Sigmoid colon (tissue), 7 donors: ENCODE measurements at places on chromosomes 7 and 10.

- DNase-seq: no peak
Measured at GRCh38 chr10:131833013-131833412, 67.8 kb upstream of the PPP2R2D start.

DNA sequence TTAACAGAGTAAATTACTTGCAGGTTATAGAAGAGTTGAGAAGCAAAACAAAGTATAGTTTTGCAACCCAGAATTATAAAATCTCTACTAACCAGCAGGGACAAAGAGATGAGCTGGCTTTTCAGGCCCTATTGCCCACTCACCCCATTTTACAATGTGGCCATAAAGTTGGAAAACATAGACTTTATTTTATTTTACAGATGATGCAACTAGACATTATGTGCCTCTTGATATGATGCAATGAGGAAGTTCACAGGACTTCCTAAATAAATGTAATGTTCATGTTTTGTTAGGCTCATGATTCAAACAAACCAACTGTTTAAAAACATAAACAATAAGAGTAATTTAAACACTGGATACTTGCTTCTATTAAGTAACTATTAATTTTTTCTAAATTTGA, 141.1 kb upstream of the WNT16 start:
- no peak for DNase-seq

- DNase-seq: no peak
Measured at GRCh38 chr10:69345890-69346474, 67.7 kb downstream of the HK1 start.

GRCh38 chr10:23341004-23341403, 3.6 kb downstream of the C10orf67 start:
- DNase-seq: no peak

DNA sequence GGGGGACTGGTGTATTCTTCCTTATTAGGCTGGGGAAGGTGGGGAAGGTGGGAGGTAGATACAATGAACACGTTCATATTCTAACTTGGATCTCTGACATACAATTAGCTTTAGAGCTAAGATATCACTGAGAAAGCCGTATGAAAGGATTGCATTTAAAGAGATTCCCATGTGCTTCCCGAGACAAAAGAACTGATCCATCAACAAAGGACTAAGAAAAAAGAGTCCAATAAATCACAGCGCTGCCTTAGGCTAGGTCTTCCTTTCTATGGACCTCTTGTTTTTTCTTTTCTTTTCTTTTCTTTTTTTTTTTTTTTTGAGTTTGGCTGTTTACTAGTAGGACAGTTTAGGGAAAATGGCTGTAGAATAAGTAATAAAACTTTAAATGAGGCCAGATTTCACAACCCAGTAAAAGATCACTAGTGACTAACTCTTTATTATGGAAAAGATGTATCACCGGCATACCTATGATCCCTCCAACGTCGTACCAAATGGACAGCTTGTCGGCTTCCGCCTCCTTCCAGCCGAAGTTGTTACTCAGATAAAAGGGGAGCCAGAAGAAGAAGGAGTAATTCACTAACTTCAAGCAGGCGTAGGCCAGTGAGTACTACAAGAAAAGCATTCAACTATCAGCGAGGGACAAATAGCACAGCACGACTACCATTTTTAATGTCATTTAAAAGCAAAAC, 50.0 kb downstream of the SLC37A3 start:
- DNase-seq: no peak

- DNase-seq: no peak
Measured at GRCh38 chr10:16316733-16317390, 119.9 kb upstream of the PTER start.

DNA sequence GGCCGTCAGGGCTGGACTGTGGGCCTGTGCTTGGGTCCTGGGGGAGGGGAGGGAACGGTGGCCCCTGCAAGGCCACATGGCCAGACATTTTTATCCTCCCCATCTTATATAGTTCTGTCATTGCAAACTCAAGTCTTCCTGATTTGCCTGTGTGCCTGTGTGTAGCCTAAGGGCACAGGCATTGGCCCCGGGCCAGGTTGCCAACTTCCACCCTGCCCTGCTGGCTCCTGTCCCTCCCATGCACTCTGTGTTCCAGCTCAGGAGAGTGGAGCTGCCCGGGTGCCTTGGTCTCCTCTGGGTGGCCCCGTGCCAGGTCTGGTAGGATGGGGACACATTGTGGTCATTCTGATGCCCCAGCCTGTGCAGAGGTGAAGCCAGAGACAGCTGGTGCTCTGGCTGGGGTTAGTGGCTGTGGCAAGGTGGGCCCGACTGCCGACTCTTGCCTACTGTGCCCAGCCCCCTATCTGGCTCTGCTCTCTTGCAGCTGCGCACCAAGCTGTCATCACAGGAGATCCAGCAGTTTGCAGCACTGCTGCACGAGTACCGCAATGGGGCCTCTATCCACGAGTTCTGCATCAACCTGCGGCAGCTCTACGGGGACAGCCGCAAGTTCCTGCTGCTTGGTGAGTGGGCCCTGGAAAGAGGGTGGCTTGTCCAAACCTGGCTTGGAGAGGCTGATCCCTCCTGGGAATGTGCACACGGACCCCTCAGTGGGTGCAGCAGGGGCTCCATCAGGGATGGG, 14.8 kb downstream of the NACAD start:
- no peak for DNase-seq

DNA sequence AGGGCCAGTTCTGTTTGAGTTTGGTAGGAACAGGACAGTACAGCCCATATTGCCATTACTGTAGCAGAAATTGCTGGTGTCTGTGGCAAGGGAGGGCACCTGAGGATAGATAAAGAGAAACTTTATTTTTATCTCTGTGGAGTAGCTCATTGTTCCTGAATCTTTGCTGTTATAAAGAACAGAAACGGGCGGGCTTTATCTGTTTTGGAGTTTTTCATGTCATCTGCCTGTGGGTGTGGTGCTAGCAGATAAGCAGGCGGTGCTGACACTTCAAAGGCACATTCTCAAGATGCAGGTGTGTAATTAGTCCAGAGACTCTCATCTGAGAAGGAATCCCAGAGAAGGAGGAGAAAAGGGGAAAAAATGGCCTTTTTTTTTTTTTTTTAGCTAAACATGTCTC, 11.5 kb downstream of the ZNF273 start:
- no peak for DNase-seq

DNA sequence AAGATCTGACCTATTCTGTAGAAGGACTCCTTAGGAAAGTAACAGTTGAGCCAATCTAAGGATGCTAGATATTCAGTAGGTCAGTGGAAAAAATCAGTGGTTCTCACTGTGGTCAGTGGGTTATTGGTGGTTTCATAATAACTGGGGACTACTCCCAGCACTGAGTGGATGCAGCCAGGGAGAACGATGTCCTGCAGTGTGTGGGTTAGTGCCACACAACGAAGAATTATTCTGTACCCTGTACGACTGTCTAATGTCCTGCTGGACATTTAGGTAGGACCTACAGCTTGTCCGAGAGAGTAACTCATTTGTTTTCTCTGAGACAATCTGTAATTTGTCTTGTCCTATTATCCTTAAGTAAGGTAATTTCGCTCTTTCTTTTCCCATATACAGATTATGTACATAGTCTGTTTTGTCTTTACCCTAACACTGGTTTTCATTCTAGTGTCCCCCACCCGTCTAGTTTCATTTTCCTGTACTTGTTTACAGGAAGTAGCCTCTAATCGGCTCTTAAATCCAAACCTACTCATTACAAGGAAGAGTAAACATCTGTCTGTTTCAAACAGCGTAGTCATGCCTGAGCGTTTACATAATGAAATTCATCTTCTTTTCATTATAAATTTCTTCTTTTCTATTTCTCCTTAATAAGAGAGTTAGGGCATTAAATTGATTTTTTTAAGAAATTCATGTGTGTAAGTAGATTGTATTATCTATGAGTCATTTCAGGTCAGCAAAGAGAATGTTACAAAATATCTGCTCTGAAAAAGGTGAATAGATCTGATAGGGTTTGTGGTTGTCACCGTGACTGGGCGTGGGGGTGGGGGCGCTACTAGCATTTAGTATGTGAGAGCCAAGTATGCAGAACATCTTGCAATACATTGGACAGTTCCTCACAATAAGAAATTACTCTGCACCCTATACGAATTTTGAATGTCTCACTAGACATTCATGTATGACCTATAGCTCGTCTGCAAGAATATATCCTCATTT, 8.3 kb upstream of the ZC3HAV1L start:
- DNase-seq: no peak

GRCh38 chr7:27115221-27116026, 12.9 kb upstream of the HOXA2 start:
- peak; percentile 75 for DNase-seq

- no peak for DNase-seq
Measured at GRCh38 chr10:58743466-58744115, 230.9 kb downstream of the BICC1 start.

- DNase-seq: no peak
Measured at GRCh38 chr7:13641714-13642113, 347.8 kb downstream of the ETV1 start.

DNA sequence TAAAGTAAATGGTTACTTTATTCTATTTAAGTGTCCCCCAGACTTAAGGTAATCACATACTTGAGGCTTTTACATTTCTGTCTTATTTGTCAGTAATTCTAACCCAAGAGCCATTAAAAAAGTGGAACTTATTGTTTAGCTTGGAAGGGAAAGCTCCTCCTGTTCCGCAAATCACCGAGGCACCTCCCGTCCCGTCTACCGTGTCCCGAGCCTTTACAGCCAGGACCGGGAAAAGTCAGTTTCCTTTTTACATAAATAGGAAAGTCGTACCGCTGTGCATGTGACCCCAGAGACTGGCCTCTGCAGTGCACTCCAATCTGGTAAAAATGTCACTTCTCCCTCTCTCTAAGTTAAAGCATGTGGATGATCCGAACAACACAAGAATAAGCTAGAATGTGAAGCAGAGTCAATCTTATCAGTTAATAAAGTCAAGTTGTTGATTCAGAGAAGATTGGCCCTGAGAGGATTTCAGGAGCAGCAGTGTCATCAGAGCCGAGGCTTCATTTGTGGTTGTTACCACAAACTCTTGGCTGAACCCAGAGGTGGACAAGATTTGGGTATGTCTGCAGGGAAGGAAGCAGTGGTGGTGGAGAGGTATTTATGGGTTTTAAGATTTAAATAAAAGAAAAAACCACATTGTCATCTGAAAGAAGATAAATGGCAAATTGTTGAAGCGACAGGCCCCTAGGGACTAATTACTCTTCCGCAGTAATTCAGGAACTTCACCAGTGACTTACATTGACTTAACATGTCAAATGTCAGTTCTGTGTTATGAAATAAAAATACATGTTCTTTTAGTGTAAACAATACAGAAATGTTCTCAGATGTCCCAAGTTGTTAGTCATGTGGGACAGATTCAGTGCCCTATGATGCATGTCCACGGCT, 316.6 kb upstream of the ZNF32 start:
- no peak for DNase-seq

GRCh38 chr10:5522913-5523560, 1.7 kb upstream of the CALML3 start:
- peak; percentile 21 for DNase-seq

DNA sequence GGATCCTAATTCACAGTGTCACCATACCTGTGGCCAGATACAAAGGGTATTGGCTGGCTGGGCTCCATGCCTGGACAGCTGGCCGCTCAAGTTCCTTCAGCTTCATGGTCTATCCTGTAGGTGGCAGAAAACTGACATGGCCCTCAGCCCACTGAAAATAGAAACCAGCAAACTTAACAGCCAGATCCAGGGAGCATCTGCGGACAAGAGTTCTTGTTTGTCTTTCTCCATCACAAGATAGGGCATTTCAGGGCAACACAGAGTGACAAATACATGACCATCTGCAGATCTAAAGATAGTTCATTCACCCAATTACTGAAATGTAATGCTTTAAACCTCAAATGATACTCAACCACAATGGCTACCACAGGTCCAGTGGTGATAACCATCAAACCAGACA, 2.8 kb downstream of the SEC31B start:
- no peak for DNase-seq

DNA sequence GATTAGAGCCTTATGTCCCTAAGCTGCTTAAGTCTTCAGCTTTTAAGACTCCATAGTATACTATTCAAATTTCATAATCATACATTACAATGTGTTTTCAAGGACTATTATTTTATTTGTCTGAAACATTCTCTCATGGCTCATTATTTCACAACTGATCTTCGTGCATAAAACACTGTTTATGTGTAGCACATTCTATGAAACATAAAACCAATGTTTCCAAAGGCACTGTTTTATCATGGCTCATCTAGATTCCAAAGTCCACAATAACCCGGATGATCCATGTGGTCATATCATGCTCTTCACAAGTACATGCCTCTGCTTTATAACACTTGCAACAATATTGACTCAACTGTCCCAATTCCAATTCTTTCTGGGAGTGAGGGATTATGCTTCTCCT, 806.1 kb downstream of the TNS3 start:
- DNase-seq: no peak

DNA sequence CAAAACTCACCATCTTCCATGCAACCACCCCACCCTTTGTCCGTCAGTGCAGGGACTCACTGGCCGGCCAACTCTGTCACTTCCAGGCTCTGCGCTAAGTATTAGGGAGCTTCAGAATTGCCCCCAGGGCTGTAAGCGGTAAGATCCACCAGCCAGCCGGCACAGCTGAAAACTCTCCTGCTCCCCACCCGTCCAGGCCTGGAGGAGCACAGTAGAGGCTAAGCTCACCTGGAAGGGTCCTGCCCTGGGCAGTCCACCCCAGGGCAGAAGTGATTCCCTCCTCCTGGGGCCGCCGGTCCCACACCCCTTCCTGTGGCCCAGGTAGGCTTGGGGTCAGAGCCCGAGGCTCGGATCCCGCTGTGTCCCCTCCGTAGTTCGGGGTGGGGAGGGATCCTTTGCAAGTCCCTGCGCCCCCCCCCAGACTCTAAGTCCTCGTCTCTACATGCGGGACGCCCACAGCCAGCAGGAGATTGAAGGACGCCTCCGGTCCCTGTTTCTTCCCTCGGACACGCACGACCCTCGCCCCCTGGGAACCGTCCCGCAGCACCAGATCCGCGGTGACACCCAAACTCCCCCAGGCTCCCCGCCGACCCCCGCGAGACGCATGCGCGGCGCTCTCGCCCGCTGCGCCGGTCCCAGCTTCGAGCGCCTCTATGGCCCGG, 138.9 kb downstream of the ARHGAP22 start:
- DNase-seq: no peak

DNA sequence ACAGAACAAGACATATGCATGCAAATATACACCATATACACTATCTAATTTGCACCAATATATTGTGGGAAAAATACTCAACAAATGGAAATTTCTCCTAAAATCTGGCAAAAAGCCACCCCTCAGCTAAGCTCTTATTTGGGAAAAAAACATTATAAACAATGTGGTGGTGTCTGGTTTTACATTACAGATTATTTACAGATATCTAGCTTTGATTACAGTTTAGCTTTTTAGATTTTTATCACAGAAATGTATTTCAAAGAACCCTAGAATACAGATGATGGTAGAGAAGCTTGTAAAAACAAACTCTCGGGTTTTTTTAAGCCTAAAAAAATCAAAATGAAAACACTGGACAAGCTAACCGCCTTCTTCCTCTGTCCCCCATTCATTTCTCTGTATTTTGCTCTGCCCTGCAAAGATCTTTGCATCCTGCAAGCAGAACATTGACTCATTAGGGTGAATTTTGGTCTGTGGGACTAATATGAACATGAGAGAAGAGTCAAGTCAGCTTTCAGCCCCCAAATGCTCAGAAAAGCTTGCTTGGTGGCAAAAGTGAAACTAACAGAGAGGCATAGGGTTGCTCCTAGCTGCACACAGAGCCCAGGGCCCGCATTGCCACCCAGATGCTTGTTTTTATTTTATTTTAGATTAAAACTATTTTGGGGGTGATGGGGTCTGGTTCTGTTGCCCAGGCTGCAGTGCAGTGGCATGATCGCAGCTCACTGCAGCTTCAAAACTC, 88.8 kb upstream of the LYZL1 start:
- DNase-seq: no peak
